ENCODE measurements at places on chromosomes 2 and 18. TPM values are rescaled to one million over a fixed set of nuclear protein-coding genes. Genes with fewer than 3 reads are reported as not detected.

Gene HOXD12
- total RNA-seq, result not detected

DNA sequence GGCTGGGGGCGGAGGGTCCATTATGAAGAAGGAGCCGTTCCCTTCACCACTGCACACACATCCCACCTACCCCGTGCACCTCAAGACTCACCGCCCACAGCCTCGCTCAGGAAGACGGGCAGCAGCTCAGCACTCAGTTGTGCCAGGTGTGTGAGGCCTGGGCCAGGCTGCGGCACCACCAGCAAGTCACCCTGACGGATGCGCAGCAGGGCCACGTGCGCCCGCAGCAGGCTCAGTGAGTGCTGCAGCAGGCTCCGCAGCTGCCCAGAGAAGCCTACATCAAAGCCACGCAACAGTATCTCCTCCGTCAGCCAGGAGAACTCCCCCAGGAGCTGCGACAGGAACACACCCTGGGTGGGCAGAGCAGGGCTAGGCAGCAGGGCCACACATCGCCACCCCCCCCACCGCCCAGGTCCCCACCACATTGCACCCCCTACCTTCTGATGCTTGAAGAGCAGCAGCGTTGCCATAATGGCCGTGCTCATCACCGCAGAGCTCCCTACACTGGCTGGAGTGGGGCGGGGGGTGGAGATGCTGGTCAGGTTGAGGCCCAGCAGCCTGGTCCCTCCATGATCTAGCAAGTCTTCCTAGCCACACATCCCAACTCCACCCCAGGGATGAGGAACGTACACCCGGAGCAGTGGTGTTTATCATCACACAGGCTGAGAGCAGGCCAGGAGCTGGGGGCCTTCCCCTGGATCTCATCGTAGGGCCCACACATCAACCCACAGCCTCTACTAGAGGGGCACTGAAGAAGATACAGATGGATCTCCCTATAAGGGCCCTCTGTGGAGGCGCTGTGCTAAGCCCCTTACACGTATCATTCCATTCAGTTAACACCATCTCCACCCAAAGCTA is 10.2 kb downstream of the GPAT2 start:
- no peaks in the 10 kb centered on the region for H3K36me3 ChIP-seq
- H3K4me1 ChIP-seq, result no peaks in the 10 kb centered on the region
- no peaks in the 10 kb centered on the region for H3K27me3 ChIP-seq
- DNase-seq, result no peak
- no peak overlapping the region for H3K4me3 ChIP-seq
- H3K27ac ChIP-seq, result no peak overlapping the region

DNA sequence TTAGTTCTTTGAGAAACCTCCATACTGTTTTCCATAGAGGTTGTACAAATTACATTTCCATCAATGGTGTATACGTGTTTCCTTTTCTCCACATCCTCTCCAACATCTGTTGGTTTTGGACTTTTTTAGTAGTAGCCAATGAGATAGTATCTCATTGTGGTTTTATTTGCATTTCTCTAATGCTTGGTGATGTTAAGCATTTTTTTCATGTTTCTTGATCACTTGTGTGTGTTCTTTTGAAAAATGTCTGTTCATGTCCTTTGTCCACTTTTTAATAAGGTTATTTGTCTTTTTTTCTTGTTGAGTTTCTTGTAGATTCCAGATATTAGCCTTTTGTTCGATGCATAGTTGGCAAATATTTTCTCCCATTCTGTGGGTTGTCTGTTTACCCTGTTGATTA is 392.3 kb upstream of the ZEB2 start:
- no peak for DNase-seq
- no peaks in the 10 kb centered on the region for H3K27me3 ChIP-seq
- no peaks in the 10 kb centered on the region for H3K36me3 ChIP-seq
- H3K4me3 ChIP-seq, result no peak overlapping the region
- H3K27ac ChIP-seq, result no peak overlapping the region
- no peaks in the 10 kb centered on the region for H3K4me1 ChIP-seq

- H3K4me3 ChIP-seq, result no peak overlapping the region
- H3K27me3 ChIP-seq, result no peaks in the 10 kb centered on the region
- H3K4me1 ChIP-seq, result no peaks in the 10 kb centered on the region
- DNase-seq, result no peak
- H3K27ac ChIP-seq, result no peak overlapping the region
These were observed 135.7 kb downstream of the ARHGAP28 start for GRCh38 chr18:6865251-6865650.

DNA sequence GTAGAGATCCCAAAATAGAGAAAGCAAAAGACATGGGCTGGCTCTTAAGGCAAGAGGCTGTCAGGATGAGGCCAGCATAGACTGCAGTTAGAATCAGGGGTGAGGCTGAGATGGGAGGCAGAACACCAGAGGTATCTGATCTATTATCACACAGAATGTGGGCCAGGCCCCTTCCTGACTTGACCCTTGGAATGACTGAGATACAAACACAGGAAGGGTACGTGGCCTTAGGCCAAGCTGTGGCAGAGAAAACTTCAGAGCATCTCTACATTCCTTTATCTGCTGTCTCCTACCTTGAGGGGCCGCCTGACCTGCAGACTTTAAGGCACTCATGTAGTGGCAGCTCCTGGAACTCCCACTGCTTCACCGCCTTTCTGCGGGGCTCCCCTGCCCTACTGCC is 28.4 kb downstream of the TMEM17 start:
- H3K27ac ChIP-seq, result no peak overlapping the region
- H3K27me3 ChIP-seq, result no peaks in the 10 kb centered on the region
- H3K4me3 ChIP-seq, result no peak overlapping the region
- no peak for DNase-seq
- no peaks in the 10 kb centered on the region for H3K4me1 ChIP-seq

Gene ZSWIM2
- not detected for total RNA-seq

DNA sequence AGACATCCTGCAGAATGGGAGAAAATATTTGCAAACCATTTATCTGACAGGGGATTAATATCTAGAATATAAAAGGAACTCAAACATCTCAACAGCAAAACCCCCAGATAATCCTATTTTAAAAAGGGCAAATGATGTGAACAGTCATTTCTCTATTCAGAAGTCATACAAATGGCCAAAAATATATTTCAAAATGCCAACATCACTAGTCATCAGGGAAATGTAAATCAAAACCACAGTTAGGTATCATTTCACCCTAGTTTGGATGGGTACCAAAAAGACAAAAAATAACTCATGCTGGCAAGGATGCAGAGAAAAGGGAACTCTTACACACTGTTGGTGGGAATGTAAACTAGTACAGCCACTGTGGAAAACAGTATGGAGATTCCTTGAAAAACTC is 70.0 kb downstream of the TBR1 start:
- H3K36me3 ChIP-seq, result no peaks in the 10 kb centered on the region
- DNase-seq, result no peak
- no peaks in the 10 kb centered on the region for H3K4me1 ChIP-seq
- no peak overlapping the region for H3K27ac ChIP-seq

DNA sequence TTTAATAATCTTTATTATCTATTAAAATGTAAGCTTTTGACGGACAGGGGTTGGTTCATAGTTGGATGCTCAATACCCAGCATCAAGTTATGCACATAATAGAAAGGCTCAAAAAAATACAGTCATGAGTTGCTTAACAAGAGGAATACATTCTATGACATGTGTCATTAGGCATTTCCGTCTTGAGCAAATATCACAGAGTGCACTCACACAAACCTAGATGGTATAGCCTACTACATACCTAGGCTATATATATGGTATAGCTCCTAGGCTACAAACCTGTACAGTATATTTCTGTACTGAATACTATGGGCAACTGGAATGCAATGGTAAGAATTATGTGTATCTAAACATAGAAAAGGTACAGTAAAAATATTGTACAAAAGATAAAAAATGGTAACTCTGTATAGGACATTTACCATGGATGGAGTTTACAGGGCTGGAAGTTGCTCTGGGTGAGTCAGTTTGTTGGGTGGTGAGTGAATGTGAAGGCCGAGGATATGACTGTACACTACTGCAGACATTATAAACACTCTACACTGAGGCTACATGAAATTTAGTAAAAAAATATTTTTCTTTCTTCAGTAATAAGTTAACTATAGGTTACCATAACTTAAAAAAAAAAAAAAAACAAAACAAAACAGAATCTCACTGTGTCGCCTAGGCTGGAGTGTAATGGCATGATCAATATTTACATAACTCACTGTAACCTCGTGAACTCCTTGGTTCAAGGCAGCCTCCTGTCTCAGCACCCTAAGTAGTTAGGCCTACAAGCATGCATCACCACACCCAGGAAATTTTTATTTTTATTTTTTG is 201.2 kb downstream of the NBAS start:
- H3K4me1 ChIP-seq, result no peaks in the 10 kb centered on the region
- no peaks in the 10 kb centered on the region for H3K27me3 ChIP-seq
- no peak overlapping the region for H3K4me3 ChIP-seq
- H3K36me3 ChIP-seq, result peaks cover 33% of the 10 kb centered on the region
- H3K27ac ChIP-seq, result no peak overlapping the region
- DNase-seq, result no peak

DNA sequence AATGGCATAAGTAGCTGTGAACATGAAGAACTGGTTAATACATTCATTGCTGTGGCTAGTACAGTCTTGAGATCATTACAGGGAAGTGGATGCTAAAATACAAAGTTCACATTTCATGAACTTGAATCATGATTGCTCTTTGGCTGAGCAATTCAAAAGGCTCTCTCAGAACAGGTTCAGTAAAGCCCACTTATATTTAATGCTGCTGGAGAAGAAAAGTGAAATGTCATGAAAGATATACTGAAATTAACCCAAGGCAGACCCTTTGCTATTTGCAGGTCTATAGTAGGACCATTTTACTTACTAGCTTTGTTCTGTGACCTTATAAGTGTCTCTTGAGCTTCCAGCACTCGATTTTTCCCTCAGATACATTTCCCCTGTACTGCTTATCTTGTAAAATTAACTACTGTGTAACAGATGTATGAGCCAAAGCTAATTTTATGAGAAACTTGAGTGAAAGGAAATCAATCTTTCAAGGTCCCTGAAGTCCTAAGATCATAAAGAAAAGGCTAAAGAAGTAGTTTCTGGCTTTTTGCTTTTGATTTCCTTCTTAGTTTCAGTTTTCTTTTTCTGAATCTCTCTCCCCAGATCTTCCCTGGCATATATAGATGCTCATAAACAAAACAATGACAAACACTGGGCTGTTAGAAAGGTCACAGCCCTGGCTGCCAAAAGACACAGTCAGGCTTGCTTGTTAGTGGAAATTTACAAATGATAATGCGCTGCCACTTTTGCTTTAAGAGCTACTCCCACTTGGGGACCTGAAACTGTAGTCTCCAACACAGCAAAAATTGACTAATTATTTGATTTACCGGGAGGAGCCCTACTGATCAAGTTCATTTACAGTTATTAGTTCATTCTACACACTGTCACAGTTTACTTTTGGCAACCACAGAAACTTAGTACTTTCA is 132.7 kb upstream of the XPO1 start:
- H3K4me1 ChIP-seq, result peaks cover 8% of the 10 kb centered on the region
- H3K36me3 ChIP-seq, result no peaks in the 10 kb centered on the region
- DNase-seq, result no peak

DNA sequence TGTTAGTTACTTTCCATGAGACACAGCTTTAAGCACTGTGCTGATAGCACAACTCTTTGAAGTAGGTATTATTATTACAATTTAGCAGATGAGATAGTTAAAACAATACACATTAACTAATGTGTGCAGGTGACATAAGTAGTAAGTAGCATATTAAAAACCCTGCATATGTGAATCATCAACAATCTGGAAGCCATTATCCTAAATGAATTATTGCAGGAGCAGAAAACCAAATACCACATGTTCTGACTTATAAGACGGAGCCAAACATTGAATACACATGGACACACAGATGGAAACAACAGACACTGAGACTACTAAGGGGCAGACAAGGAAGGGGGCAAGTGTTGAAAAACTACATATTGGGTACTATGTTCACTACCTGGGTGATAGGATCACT is 300.3 kb upstream of the GULP1 start:
- H3K27me3 ChIP-seq, result no peaks in the 10 kb centered on the region
- no peak for DNase-seq
- H3K4me1 ChIP-seq, result no peaks in the 10 kb centered on the region
- no peaks in the 10 kb centered on the region for H3K36me3 ChIP-seq
- H3K27ac ChIP-seq, result no peak overlapping the region

Gene MOGAT1
- total RNA-seq, result not detected

GRCh38 chr2:23425338-23425871 is 40.4 kb downstream of the KLHL29 start:
- H3K27me3 ChIP-seq, result no peaks in the 10 kb centered on the region
- no peaks in the 10 kb centered on the region for H3K4me1 ChIP-seq

GRCh38 chr2:121723316-121723715 is 13.4 kb downstream of the NIFK start:
- H3K4me3 ChIP-seq, result no peak overlapping the region
- DNase-seq, result no peak
- H3K27me3 ChIP-seq, result no peaks in the 10 kb centered on the region
- peaks cover 17% of the 10 kb centered on the region for H3K36me3 ChIP-seq
- H3K4me1 ChIP-seq, result no peaks in the 10 kb centered on the region

Gene FMNL2
- 18.5 TPM for total RNA-seq

DNA sequence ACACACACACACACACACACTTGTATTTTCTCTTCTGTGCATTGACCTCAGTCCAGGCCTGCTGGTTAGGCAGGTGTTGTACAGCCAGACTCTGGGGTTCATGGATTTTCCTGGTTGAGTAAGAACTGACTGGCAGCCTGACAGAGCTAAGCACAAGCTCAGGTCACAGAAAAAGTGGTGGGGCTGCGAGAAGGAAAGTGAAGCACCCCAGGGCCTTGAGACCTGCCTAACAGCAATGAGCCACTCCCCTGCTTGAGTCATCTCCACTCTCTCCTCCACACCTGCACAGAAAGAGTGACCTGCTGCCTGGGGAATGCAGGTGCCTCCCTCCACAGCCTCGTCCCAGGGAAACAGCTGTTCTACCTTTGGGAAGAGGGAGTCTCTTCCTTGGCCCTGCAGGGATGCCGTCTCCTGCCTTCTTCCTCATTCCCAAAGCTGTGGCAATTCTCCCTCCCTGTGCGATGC is 91.4 kb upstream of the LGALSL start:
- H3K27ac ChIP-seq, result peak overlapping the region; percentile 63
- no peak overlapping the region for H3K4me3 ChIP-seq
- H3K27me3 ChIP-seq, result no peaks in the 10 kb centered on the region
- no peaks in the 10 kb centered on the region for H3K36me3 ChIP-seq
- H3K4me1 ChIP-seq, result no peaks in the 10 kb centered on the region
- DNase-seq, result peak; percentile 84

Gene HOXD13
- total RNA-seq, result not detected

Gene KIF5C
- total RNA-seq, result 1.2 TPM

GRCh38 chr18:6397931-6398566 is 16.7 kb downstream of the L3MBTL4 start:
- DNase-seq, result no peak
- H3K27me3 ChIP-seq, result no peaks in the 10 kb centered on the region
- H3K36me3 ChIP-seq, result no peaks in the 10 kb centered on the region
- H3K4me1 ChIP-seq, result no peaks in the 10 kb centered on the region

Gene TMEM150A
- total RNA-seq, result 22.7 TPM

DNA sequence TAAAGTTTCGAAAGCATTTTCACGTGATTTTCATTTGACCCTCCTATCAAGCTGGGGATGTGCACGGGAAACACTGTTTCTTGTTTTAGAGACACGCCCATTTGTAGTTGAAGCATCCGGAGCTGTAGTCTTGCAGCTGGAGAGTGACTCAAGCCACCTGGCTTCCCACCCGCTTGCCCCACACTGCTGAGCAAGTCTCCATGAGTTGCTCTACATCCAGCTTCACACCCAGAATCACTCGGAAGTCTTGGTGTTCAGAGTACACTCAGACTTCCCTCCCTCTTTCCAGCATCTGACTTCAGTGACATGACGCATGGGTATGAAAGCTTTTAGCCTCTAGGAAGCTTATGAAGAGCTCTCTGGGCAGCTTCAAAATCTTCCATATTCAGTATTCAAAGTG is 262.4 kb downstream of the NBAS start:
- H3K4me3 ChIP-seq, result no peak overlapping the region
- H3K4me1 ChIP-seq, result no peaks in the 10 kb centered on the region
- H3K27me3 ChIP-seq, result no peaks in the 10 kb centered on the region
- no peaks in the 10 kb centered on the region for H3K36me3 ChIP-seq

All from Peyer's patch (tissue), 4 donors.